OCI-LY7 (cell line): ENCODE measurements at places on chromosomes 3 and 15. TPM values are rescaled to one million over a fixed set of nuclear protein-coding genes. Genes with fewer than 3 reads are reported as not detected.

DNA sequence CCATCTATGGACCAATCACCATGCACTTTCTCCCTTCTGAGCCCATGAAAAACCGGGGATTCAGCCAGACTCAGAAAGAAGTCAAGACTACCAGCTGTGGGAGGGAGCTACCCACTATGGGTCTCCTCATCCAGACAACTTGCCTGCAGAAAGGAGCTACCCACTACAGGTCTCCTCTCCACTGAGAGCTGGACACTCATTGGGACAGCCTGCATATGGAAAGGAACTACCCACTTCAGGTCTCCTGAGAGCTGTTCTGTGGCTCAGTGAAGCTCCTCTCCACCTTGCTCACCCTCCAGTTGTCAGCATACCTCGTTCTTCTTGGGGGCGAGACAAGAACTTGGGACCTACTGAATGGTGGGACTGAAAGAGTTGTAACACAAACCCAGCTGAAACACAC, 22.3 kb upstream of the ZBED2 start:
- no peak for DNase-seq

Gene DPPA2
- total RNA-seq: not detected in 2 replicates

- no peak for DNase-seq
Observed at GRCh38 chr3:66803206-66803605, 194.9 kb upstream of the KBTBD8 start.

Gene CHSY1
- total RNA-seq: 11.4 and 14.3 TPM in 2 replicates

DNA sequence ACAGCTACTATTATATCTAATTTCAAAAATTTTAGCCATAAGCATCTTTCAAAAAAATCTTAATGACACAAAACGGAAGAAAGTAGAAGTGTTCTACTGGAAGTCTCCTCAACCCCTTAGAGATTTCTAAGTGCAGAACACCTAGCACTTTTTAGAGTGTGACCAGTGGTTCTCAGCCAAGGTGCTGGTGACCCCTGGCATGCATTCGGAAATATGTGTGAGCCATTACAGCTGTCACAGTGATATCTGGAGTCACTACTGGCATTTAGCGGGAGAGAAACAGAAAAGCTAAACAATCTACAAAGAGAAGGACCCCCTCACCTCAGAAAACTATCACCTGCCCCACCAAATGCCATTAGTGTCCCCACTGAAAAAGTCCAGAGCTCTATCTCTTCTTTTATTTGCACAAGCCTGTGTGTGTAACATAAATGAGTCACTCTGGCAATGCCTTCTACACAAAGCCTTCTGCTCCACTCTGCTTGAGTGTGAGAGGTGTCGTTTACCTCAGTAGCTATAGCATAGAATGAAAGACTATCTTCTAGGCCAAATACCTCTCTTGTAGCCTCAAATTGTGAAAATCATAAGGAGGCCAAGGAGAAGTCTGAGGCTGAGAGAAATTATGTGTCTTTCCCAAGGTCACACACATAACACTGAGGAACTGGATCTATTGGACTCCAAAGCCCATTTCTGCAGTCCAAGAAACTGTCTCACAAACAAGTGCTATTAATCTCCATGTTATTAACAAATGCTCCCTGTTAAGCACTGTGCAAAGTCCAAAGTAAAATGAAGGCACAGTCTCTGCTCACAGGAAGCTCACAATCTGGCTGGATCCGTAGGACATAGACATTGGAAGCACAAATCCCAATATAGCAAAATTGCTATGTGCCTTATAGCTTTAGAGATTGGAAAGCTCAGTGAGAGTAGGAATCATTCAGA, 28.5 kb upstream of the KCNMB2 start:
- DNase-seq: no peak

DNA sequence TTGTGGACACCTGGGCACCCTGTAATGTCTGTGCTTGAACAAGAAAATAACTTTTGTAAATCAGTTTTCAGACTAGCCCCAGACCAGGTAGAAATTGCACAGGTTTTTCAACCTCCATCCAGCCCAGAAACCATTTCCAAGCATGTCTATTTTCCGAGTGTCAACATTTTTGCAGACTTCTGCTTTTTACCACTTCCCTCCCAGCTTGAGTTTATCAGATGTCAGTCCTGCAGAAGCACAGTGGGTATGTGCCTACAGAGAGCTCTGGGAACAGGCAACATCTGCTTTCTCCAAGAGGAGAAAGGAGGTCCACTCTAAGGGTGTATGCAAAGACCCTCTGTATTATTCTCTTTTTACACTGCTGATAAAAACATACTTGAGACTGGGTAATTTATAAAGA, 83.9 kb downstream of the LRRK1 start:
- no peak for DNase-seq

DNA sequence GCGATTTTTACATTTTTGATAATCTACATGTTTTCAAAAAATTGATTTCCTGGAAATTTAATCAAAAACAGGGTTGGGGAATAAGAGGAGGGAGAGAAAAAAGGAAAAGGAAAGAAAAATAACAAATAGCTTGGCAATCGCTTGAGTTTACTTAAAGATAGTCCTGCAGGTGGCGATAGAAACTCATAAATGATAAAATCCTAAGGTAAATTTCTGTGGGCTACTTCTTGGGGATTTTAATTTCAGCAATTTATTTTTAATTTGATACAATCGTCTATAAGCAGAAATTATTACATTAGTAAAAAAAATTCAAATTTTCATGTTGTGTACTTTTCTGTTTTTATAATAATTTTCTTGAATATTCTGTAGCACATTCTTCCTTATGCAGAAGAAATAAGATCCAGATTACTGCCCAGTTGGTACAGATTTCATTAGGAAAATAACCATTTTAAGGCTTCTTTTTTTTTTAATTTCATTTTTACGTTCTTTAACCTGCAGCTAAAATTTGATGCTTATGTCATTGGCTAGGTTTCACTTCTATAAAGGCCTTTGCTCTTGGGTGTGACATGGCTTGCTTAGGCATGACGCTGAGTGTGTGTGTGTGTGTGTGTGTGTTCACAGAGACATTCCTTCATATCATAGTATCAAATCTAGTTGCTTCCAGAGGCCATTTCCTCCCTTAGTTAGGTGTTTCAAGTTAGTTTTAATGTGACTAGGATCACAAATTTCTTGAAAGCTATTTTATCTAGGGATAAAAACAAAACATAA, 181.8 kb downstream of the MCTP2 start:
- peak; percentile 51 for DNase-seq

Gene MUSTN1
- 1.7 and 2.8 TPM in 2 replicates for total RNA-seq

DNA sequence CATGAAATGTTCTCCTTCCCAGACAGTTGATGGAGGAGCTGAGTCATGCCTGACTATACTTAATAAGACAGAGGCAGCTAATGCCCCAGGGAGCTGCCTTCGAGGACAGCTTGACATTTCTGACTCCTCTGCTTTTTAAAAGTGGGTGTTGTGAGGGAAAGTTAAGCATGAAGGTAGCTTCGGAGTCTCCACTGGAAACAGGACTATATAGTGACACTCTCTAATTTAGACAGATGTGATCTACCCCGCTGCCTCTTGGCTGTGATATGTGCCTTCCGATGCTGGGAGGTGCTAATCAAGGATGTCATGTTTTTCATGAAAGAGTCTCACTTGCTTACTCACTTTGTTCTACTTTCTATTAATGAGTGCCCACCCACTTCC, 72.7 kb downstream of the IL1RAP start:
- DNase-seq: no peak

DNA sequence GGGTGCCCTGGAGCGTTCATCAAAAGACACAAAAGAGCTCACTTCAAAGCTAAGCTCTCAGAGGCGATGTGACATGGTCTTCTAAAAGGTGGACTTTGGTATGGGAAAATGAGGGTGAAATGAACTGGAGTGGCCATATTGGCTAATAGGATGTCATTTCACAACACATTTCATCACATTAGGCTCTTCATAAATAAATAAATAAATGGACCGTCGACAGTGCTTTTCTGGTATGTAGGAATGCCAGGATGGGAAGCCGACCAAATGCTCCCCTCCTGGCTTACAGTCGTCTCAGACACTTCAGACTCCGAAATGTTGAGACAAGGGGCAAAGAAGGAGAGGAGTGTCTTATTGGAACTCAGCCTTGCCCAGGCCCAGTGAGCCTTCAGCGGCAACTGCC, 383.0 kb downstream of the NTRK3 start:
- DNase-seq: no peak

DNA sequence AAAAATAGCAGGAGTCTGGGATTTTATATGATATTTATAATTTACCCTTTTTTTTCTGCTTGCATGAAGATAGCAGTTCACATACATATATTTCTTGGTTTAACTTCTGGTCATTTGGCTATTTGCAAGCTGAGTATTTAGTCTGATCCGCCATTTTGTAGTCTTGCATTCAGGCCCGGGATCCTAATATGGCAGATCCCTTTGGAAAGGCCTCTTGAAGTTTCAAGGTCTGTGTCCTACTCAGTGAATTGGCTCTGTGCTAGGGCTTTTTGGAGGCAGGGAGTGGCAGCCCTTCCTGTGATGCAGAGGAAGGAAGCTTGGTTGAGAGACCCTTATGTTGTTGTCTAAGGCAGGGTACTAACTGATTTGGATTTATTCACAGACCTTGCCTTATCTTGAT, 2.9 kb downstream of the SNRPN start:
- DNase-seq: no peak

- DNase-seq: peak; percentile 85
Observed at GRCh38 chr15:65032801-65033537, 3.5 kb upstream of the MTFMT start.

DNA sequence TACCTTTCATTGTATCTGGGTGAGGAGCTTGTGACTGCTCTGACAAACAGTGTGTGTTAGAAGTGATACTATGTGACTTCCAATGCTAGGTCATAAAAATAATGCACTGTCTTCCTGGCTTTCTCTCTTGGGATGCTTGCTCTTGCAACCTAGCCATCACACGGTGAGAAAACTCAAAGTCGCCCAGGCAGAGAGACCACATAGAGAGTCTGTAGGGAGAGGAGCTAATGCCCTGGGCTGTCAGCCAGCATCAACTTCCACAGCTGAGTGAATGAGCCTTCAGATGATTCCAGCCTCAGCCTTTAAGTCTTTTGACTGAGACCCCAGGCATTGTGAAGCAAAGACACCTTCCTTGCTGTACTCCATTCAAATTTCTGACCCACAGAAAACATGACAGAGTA, 220.6 kb upstream of the SGO1 start:
- DNase-seq: no peak

- no peak for DNase-seq
Observed at GRCh38 chr15:96107916-96108315, 222.6 kb upstream of the NR2F2 start.

Gene DNAJA4
- total RNA-seq: not detected in 2 replicates

DNA sequence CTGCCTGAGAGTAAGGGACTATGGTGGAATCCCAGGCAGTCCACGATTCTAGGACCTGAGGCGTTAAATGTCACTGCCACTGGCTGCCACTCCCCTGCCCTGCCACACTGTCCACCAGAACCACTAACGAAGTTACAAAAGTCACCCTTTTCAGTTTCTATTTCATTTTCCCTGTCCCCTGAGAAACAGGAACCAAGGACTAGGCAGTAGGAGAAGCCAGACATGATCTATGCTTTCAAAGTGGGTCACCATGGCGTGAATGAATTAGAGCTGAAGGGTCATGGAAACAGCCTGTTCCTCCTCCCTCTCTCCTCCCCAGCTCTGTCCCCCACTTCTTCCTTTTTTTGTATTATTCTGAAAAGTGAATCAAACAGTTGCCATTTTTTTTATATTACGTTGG, 9.1 kb upstream of the ADPRH start:
- no peak for DNase-seq

DNA sequence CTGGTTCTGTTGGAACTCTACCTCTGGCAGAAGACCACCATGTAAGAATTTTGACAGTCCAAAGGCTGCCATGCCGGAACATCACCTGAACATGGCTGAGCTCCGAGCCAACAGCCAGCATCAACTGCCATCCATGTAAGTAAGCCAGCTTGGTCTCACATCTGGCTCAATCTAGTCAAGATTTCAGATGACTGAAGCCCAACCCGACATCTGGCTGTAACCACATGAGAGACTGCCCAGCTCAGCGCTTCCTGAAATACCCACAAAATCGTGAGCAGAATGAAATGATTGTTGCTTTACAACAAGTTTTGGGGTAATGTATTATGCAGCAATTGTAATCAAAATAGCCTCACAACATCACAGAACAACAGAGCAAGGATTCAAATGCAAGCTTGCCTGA, 32.9 kb downstream of the GHSR start:
- DNase-seq: no peak

- DNase-seq: no peak
Observed at GRCh38 chr15:73989001-73989798, 2.9 kb downstream of the STOML1 start.

- DNase-seq: no peak
Observed at GRCh38 chr15:20344601-20345400, 196.8 kb downstream of the GOLGA6L6 start.

DNA sequence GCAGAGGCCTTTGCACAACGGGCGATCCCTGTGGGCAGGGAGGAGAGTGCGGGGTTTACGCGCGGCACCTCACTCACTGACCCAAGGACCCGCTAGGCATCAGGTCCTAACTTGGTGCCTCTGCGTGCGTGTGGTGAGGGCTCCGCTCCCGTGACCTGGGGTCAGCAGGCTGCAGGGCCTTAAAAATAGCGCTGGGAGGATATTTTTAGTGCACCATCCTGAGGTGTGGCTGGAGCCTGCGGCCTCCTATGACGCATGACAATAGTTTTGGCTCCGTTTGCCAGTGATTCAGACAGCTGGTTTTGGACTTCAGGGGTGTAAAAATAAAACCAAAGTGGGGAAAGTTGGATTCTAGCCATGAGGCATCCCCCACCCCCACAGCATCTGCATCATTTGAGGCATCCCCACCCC, 139.0 kb downstream of the FAM43A start:
- DNase-seq: no peak

Gene VEPH1
- not detected in 2 replicates for total RNA-seq

Gene USP4
- 74.6 and 80.3 TPM in 2 replicates for total RNA-seq

Gene XCR1
- not detected in 2 replicates for total RNA-seq

DNA sequence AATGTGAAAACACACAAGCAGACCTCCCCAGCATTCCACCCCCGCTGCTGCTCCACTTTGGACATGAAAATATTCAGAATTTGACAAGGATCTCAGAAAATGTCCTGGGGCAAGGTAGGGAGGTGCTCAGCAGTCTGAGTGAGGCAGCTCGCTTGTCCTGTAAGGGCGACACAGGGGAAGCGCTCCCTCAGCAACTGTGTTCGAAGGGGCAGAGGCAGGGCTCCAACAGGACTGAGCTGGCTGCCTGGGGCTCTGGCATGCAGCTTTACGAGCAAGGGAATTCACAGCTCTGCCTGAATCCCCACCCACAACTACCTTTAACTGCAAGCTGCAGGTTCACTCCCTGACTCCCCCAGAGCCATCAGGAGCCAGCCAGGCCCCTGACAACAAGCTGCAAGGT, 287.0 kb upstream of the LYSMD4 start:
- DNase-seq: no peak

DNA sequence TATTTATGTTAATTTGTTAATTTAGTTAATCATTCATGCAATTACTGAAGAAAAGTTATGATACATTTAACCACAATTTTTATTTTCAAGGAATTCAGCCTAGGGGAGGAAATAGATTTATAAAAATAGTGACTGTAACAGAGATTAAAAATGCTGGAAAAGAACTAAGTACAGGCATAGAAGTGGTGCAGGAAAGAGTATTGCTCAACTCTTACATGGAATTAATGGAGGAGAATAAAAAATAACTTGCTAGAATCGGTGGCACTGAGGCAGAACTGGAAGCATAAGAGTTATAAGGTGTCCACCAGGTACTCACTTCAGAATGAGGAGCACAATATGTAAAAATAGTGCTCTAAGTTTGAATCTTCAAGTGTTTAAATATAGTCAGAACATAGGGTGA, 13.5 kb upstream of the OR5AC2 start:
- no peak for DNase-seq

Gene C3orf80
- not detected in 2 replicates for total RNA-seq

Gene ADCY5
- 0.63 TPM in 1 of 2 replicates, not detected in the other for total RNA-seq

Gene FAM43A
- 7.5 and 8.2 TPM in 2 replicates for total RNA-seq
